ENCODE measurements at places on chromosomes 2 and 18.

DNA sequence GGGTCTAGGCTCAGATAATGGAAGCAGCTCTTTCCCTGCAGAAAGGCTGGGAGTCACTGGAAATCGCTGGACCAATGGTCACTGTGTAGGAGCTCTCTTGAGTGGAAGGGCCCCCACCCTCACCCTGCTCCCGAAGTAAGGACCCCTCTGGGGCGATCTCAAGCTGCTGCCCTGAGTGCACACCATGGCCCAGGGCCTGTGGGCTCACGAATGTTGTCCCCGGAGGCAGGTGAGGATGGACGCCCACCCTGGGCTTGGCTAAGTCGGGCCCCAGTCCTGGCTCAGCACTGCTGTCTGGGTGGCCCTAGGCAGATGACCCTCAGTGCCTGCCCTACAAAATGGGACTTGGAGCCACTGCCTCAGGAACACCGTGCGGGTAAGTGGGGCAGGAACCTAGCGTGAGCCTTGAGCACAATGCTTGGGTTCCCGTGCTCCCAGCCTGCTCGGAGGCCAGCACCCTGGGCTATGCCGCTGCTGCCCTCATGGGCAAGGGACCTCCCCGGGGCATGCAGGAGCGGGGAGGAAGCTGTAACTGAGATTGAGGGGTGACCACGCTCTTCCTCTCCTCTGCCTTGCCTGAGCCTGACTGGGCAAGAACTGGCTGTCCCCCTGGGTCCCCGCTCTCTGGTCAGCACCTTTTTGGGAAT is 3.7 kb downstream of the D2HGDH start:
- no peak for DNase-seq

DNA sequence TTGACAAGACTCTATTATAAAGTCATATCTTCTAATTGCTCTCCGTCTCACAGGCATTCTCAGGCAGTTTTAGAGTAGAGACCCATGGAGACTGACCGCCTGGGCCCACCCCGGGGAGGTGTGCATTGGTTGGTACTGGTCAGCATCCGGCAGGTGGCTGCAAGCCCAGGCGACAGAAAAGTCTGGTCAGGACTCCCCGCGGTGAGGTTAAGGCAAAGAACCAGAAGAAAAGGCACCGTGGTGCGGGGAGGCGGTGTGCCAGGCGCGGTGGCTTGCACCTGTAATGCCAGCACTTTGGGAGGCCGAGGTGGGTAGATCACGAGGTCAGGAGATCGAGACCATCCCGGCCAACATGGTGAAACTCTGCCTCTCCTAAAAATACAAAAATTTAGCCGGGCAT is 32.5 kb downstream of the AMER3 start:
- no peak for DNase-seq

DNA sequence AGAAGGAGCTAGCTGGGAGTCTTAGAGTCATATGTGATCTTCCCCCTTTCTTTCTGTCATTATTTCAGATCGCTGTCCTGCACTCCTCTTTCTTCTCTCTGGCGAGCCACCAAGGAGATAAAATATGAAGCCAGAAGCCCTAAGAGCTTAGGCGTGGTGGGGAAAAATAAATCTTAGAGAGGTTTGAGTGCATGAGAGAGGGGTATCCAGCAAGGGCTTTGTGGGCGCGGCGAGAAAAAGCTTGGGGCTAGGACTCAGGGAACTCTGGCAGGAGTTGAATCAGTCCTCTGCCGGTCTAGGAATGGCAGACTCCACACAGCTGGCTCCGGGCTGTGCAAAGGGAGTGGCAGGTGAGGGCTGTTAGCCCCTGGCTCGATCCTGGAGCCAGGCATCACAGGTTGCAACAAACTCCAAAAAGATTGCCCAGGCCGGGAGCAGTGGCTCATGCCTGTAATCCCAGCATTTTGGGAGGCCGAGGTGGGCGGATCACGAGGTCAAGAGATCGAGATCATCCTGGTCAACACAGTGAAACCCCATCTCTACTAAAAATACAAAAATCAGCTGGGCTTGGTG is 20.1 kb upstream of the IGFBP5 start:
- no peak for DNase-seq

DNA sequence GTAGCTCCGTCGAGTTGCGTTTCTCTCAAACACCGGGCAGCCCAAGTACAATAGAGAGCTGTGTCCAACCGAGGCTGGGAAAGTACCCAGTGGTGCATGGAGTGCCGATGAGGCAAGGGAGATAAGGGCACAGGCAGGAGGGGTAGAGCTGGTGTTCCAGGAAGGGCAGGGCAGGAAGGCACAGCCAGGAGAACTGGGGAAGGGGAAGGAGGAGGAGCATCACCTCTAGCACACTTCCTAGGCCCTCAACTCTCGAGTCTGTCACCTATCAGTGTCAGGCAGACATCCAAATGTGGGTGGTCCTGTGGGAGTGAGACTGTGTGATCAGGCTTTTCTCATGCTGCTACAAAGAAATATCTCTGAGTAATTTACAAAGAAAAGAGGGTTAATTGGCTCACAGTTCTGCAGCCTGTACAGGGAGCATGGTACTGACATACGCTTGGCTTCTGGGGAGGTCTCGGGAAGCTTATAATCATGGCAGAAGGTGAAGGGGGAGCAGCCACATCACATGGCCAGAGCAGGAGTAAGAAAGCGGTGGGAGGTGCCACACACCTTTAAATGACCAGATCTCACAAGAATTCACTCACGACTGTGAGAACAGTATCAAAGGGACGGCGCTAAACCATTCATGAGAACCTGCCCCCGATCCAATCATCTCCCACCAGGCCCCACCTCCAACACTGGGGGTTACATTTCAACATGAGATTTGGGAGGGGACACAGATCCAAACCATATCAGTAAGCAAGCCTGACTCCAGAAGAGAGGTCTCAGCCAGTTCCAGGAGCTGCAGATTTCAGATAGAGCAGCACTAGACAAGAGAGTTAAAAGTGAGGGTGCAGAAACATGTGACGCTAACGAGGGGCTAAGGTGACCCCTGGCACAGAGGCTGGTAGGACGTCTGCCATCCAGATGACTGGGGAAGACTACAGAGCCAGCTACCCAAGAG is 75.7 kb downstream of the MBOAT2 start:
- no peak for DNase-seq

- DNase-seq = no peak
Measured at GRCh38 chr2:59538398-59538911, 1015.0 kb downstream of the BCL11A start.

- DNase-seq = no peak
Measured at GRCh38 chr18:50057009-50057408, 137.9 kb downstream of the MYO5B start.

All from activated CD4-positive, CD25-positive, alpha-beta regulatory T cell (primary cell).